Gastroesophageal sphincter (tissue), 4 donors: ENCODE measurements at places on chromosomes 7 and 10. TPM values are rescaled to one million over a fixed set of nuclear protein-coding genes. Genes with fewer than 3 reads are reported as not detected.

DNA sequence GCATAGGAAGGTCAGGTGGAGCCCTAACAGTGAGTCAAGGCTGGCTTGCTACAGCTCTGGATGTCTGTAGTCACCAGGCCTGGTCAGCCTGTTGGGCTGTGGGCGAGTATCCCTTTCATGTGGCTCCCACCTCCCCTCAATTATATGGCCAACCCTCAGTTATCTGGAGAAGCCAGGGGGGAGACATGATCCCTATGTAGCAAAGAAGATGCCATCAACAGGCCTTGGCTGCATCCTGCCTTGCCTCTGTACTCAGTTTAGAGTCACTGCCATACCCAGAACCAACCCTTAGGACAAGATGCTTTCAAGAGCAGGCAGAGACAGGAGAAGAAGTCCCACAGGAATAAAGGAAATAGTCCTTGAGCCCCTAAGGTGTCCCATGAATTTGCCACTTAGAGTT lies 763.9 kb downstream of the GRID1 start:
- ATAC-seq: no peak

GRCh38 chr7:106987777-106988176 lies 56.7 kb upstream of the PRKAR2B start:
- no peak for ATAC-seq

- ATAC-seq: no peak
Observed at GRCh38 chr10:126903656-126904360, 1.4 kb upstream of the DOCK1 start.

DNA sequence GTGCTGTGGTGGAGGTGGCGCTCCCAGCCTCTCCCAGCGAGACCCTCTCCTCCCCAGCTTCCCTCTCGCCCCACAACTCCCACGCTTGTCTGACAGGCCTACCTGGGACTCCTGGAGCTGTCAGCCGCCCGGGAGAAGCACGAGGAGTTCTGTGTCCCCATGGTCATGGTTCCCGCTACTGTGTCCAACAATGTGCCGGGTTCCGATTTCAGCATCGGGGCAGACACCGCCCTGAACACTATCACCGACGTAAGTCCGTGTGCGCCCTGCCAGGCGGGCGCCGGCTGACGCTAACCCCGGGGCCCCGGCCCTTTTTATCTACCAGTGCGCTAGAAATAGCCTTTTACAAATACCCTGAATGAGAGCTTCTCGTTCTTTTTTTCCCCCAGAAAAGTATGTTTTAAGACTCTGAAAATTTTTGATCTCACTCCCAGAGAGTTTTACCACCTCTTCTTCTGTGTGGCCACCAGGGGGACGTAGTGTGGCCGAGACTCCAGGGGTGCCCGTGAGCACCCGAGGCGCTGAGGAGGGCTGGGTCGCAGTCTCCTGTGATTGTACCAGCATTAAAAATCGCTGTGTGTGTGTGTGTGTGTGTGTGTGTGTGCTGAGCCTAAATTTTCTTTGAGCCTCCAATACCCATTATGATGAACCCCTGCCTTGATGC lies 52.6 kb downstream of the PFKP start:
- no peak for ATAC-seq

GRCh38 chr10:86665218-86665607 lies 3.1 kb upstream of the LDB3 start:
- ATAC-seq: no peak

Gene GPR158
- not detected for total RNA-seq

DNA sequence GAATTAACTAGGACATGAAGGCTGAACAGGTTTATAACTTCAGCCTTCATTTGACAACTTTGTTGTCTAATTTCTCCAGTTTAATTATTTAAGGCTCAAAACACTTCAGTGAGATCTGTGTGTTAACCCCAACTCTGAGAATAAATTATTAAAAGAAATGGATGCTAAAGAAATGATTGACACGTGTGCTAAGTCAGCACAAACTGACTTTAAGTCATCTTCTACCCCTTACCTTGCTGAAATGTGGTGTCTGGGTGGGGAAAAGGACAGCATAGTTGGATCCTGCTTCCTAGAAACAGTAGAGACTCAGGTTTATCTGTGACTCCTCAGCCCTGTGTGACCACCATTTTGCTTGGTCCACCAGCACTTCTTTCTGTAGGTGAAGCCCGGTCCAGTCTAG lies 324.8 kb upstream of the NPSR1 start:
- no peak for ATAC-seq

GRCh38 chr10:132324186-132324585 lies 7.8 kb upstream of the LRRC27 start:
- ATAC-seq: no peak

GRCh38 chr10:3563298-3563697 lies 221.7 kb downstream of the KLF6 start:
- no peak for ATAC-seq

GRCh38 chr7:133389727-133390126 lies 136.8 kb downstream of the EXOC4 start:
- no peak for ATAC-seq

DNA sequence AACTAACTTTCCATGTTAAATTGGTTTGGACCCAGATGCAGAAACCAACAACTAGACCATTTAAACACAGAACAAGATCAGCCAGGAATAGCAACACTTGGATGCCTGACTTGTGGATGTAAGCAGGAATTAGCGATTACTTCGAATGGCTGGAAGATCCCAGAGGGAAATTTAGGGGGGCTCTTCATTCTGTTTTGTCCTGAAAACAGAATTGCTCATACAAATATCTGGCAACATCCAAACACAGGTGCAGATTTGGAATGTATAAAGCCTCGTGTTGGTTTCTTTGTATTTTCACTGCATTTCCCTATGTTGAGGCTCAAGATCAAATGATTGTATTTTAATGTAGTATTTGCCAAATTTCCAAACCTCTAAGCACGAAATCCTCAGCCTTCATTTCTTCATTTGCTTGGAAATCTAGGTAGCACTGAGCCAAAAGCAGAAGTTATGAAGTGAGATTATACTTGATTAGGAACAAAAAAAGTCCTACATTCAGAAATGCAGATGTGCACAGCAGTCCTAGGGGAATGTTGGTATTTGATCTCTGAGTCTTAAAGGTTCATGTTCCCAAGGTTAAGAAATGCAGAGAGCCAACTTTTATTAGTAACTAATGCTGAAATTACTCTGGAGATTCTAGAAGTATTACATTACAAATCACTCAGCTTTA lies 248.7 kb upstream of the TCF7L2 start:
- no peak for ATAC-seq

Gene ZNF425
- total RNA-seq: 3.9 TPM

GRCh38 chr7:1296356-1296981 lies 63.8 kb downstream of the UNCX start:
- no peak for ATAC-seq

DNA sequence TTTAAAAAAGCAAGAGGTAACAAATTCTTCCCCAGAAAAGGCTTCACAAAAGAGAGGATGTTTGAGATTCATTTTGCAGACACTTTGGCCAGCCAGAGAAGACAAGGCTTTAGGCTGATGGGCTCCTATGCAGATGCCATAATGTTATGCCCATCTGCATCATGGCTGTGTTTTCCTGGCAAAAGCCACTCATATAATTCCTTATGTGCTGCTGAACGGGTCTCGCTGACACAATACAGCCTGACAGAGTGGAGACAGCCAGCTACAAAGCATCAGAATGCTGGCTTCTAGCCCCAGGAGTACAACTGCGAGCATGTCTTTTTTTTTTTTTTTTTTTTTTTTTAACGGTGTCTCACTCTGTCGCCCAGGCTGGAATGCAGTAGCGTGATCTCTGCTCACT lies 1157.4 kb upstream of the AUTS2 start:
- no peak for ATAC-seq

DNA sequence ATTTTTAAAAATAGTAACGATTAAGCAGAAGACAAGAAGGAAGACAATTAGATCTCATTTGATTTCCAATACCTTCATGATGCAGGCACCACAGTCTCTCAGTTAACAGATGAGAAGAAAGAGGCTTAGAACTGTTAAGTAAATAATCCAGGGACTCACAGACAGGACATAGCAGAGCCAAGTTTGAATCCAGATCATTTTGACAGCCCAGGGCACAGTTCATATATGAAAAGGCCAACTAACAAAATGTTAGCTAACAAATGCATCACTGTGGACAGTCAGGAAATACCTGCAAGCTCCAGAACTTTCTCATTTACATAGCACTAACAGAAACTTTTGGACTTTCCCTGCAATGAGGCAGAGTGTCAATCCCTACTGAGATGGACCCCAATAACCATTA lies 4.2 kb upstream of the NPSR1 start:
- ATAC-seq: no peak

- ATAC-seq: no peak
Observed at GRCh38 chr7:17274551-17275245, 23.8 kb upstream of the AHR start.

GRCh38 chr7:1004018-1004852 lies 21.3 kb downstream of the CYP2W1 start:
- no peak for ATAC-seq

Gene MMP21
- 0.81 TPM for total RNA-seq

Gene UNCX
- total RNA-seq: not detected

Gene SORCS1
- 9.3 TPM for total RNA-seq

DNA sequence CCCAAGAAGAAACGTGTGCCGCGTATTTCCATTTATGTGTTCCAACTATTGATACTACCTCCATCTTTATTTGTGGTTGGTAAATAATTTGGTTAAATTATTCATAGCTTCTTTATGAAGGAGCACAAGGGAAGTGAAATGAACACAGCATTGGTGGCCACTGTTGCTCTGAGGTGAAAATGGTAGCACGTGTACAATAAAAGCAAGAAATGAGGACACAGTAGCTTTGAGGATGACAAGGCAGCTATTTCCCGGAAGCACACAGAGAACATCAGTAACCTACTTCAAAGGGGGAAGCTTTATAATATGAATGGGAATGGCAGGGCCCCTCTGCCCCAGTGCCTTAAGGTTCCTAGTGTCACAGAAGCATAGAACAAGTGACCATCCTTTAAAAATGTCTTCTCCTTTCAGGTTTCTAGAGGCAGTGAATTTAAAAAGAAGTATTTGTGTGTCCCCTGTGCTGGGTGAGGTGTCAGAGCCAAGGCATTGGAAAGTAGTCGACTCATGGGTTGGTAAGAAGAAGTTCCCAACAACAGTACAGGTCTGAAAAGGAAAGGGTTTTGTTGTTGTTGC lies 78.8 kb downstream of the SGMS1 start:
- ATAC-seq: no peak

Gene IFIT3
- 15.5 TPM for total RNA-seq

DNA sequence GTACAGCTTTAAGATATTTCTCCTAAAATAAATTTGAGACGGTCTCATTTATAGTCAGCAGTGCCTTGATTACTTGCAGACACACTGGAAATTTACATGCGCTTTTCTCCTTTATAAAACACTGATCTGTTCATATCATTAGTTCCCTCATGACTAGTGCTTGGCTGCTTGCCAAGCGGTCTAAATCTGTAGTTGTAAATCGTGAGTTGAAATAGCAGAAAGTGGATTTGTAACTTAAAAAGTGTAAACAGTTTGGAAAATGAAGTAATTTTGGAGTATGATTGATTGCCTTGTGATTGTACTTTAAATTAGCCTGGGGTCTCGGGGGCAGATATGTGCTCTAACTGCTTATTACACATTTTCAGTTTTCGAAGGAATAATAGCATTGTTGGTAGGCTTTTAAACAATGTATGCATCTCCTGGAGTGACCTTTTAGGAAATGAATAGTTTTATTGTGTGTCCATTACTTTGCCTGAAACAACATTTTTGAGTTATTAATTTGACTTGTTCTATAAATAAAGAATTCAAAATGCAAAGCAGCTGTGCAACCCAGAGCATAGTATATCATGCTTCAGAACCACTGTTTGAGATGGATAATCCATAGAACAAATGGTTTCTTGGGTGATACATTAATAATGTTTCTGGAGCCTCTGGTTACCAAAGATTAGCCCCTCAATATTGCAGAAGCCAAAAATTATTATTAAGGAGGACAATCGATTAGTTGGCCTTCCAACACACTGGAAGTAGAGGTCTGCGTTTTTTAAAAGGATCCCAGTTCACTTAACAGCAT lies 73.3 kb downstream of the ARID5B start:
- peak; percentile 48 for ATAC-seq

Gene PRLHR
- 0.35 TPM for total RNA-seq

- ATAC-seq: no peak
Observed at GRCh38 chr10:23314835-23315239, 29.8 kb downstream of the C10orf67 start.

Gene GRID2IP
- total RNA-seq: not detected

DNA sequence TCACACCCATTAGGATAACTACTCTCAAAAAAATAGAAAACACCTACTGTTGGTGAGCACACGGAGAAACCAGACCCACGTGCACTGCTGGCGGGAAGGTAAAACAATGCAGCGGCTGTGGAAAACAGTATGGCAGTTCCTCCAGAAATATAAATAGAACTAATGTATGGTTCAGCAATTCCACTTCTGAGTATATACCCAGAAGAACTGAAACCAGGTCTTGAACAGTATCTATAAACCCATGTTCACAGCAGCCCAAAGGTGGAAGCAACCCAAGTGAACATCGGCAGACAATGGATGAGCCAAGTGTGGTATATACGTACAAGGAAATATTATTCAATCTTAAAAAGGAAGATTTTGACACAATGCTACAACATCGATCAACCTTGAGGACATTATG lies 164.7 kb downstream of the ZMYND11 start:
- ATAC-seq: no peak

GRCh38 chr7:151517601-151518104 lies 2.0 kb downstream of the RHEB start:
- no peak for ATAC-seq

GRCh38 chr7:132019703-132020102 lies 463.3 kb upstream of the PODXL start:
- no peak for ATAC-seq

- peak; percentile 79 for ATAC-seq
Observed at GRCh38 chr7:47757921-47758411, 176.1 kb upstream of the TNS3 start.

DNA sequence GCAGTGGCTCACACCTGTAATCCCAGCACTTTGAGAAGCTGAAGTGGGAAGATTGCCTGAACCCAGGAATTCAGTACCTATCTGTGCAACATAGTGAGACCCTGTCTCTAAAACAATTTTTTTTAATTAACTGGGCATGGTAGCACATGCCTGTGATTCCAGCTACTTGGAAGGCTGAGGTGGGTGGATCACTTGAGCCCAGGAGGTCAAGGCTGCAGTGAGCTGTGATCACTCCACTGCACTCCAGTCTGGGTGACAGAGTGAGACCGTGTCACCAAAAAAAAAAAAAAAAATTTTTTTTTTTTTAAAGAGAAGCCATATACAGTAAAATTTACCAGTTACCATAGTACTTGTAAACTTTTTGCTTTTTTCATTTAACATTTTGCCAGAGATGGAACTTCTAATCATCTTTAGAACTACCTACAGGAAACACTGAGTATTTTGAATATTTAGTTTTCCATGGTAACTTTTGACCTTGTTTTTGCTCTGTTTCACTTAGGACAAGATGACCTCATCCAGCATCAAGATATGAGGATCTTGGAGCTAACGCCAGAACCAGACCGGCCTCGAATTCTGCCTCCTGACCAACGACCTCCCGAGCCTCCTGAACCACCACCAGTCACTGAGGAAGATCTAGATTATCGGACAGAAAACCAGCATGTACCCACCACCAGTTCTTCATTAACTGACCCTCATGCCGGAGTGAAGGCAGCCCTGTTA lies 40.6 kb downstream of the MPLKIP start:
- no peak for ATAC-seq
